ENCODE measurements at places on chromosomes 11 and 22. TPM values are rescaled to one million over a fixed set of nuclear protein-coding genes. Genes with fewer than 3 reads are reported as not detected.
A peak's percentile ranks its signal among the peaks of the same experiment; 100 is the strongest.

DNA sequence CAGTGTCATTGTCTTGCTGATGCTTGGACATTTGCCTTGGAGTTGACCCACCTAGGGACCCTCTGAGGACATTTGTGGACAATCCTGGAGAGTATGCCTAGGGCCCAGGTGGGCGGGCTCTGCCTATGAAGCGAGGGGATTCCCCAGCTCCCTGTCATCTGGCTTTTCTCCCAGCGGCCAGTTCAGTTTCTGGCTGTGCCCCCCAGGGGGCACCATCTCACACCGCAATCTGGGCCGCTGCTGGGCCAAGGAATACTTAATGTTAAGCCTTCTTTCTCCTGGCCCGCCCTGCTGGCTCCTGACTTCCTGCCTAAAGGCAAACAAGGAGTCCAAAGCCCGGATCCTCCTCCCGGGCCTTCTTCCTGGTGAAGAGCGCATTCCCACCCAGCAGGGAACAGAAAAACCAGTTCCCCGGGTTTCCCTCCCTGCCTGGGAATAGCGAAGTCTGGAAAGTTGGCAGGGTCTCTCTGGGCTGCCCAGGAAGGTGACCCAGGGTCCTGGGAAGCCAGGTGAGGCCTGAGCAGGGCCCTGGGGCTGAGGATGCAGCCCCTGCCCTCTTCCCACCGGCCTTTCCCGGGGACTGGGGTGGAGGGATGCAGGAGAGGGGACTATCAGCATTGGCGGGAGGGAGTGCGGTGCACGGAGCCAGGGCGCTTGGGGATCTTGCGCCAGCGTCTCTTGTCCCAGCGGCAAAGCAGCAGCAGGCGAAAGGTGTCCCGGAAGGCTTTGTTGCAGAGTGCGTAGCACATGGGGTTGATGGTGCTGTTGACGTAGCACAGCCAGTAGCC lies 11.9 kb downstream of the CHRM1 start:
- peak; percentile 70 for DNase-seq

DNA sequence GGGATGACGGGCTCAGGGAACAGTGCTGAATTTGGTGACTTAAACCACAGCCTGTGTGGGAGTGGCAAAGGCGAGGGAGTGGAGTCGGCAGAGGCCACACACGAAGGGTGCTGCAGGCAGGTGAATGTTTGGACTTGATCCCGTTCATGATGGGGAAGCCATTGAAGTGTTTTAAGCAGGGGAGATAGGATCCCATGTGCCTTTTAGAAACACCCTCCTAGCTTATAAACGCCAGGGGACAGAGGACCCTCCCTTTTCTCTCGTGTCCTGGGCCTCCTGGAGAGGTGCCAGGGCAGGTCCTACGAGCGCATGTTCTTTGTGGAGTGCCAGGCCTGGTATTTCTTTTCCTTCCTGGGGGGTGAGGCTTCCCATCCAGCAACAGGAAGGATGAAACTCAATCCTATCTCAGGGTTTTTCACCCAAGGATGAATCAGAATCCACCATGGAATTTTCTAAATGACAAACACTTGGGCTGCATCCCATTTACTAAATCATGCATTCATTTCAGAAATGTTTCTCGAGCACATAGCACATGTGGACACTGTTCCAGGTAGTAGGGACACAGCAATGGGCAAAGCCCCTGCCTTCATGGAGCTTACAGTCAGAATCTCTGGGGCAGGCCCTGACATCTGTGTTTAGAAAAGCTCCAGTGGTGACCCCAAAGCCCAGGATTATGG lies 59.6 kb downstream of the CHRDL2 start:
- DNase-seq: no peak

DNA sequence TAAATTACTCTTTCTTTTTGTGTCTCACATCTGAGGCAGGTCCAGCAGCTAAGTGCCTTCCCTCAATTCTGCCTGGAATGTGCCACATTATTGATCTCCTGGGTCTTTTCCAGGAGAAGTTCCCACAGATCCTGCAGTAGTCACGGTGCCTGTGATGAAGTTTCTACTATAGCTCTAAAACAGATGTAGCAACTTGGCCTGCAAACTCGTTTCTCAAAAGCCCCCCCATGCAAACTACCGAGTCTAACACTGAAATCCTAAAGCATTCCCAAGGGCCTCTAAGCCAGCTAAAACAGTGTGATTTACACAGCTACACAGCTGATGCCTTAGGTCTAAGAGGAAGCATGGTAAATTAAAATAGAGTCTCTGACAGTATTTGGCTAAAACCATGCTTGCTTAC lies 54.3 kb downstream of the DDI1 start:
- DNase-seq: no peak

- DNase-seq: no peak
Observed at GRCh38 chr11:65389294-65389980, 3.0 kb downstream of the FRMD8 start.

- DNase-seq: no peak
Observed at GRCh38 chr22:32632512-32633315, 158.1 kb downstream of the FBXO7 start.

- no peak for DNase-seq
Observed at GRCh38 chr22:49340406-49340805, 487.3 kb downstream of the BRD1 start.

DNA sequence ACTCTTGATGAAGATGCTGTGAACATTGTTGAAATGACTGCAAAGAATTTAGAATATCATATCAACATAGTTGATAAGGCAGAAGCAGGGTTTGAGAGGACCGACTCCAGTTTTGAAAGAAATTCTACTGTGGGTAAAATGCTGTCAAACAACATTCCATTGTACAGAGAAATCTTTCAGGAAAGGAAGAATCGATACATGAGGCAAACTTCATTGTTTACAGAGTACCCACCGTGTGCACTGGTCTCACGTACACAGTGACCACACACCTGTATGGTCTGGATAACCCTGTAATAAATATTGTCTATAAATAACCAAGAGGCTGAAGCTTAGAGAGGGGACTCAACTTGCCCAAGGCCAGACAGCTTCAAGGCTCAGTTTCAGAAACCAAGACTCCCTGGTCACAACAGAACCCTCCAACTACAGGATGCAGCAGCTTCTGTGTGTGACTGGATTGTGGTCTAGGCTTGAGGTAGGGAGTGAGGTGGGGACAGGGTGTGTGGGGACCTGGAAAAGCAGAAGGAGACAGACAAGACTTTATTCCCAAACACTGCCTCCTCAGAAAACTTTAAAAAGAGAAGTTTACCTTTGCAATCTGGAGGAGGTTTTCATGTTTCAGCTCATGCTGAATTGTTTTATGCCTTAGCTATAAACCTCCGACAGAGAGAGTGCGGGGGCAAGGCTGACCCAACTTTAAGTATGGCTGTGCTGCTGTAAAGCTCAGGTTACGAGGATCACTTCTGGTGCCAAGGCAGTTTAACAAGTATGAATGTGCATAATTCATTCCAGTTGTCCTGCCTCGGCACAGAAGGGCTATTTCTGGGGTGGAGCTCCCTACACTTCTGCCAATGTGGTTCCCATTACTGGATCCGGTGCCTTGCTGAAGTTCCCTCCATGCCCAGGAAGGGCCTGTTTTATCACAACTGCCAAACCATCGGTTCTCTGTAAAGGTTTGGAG lies 372.6 kb upstream of the NARS2 start:
- no peak for DNase-seq

- no peak for DNase-seq
Observed at GRCh38 chr11:67113231-67113721, 5.8 kb upstream of the KDM2A start.

DNA sequence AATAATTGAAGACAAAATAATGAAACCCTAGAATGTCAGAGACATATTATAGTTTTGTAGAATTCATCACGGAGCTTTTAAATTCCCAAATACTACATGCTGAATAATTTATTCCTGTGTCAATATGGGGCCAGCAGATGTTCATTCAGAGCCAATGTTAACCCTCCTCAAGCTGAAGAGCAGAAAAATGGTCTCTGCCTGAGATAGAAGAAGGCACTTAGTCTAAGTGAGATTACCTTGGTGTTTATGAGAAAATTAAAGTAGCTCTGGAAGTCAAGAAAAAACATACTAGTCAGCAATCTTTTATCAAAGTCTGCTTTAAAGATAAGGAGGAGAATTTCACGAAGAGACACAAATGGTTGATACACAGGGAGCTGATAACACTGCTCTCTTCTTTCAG lies 328.2 kb downstream of the TTC28 start:
- DNase-seq: no peak

- DNase-seq: no peak
Observed at GRCh38 chr22:28574159-28574788, 105.4 kb downstream of the TTC28 start.

DNA sequence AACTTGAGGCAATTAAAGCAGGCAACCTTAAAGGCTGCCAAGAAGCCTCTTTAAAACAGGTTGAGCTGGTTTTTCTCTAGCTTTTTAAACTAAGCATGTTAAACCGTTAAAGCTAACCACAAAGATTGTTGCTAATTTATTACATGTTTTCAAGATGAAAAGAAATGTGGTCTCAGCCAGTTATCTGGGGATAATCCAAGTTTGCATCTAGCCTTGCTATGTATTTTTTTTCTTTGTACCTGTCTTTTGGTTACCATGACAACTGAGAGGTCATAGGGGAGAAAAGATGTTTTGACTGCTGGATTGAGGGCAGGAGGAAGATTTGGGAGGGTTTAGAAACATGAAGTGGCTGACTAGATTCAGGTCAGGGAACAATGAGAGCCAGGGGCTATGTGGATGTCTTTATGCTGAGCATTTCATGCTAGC lies 19.2 kb upstream of the PGM2L1 start:
- DNase-seq: no peak

DNA sequence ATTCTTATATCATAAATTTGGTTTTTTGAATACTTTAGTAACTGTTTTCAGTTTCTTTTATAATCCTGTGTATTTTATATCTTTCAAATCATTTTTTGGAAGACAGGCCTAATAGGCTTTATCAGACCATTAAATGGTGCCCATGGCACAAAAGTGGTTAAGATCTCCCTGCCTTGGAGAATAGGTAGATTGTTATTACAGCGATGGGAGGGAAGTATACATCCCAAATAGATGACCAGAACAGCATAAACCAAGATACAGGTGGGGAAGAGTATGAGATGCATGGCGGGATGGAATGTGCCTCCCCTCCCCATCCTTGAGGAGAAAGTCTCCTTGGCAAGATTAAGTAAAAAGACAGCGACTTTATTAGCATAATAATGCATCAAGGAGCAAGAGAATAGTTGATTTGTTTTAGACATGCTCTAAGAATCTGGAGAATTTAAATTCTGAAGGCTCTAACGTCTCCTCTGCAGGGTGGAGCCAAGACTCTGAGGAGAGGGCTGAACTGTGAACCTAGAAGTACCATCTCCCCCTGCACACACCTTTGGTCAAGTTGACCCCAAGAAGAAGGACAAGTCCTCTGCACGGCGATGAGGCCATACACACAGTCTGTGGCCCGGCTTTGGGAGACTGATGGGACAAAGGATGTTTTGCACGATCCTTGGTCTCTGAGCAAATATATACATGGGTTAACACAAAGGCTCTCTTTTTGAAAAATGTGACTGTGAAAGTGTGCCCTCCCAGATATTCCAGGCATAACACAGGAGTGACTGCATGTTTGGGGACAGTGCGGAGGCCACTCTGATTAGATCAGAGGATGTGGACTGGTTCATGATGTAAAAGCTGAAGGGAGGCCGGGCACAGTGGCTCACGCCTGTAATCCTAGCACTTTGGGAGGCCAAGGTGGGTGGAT lies 61.1 kb upstream of the SLC35C1 start:
- no peak for DNase-seq

DNA sequence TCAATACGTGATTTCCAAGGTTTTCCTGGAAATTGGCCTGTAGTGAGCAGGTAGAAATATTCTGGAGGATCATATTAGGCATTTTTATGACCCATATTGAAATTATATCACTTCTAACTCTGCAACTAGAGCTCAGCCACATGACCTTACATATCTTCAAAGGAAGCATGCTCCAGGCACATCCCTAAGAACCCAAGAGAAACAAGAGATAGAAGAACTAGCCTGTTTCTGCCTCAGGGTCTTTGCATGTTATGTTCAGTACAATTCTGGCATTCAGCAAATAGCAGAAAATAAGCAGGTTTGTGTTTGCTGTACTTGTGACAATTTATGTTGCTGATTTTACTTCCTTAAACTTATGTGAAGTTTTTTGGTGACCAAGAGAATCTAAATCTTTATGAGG lies 663.7 kb upstream of the ANO5 start:
- DNase-seq: no peak

- no peak for DNase-seq
Observed at GRCh38 chr11:85725510-85726258, 39.7 kb upstream of the CCDC89 start.

GRCh38 chr11:117976445-117976844 lies 9.7 kb upstream of the IL10RA start:
- DNase-seq: no peak

DNA sequence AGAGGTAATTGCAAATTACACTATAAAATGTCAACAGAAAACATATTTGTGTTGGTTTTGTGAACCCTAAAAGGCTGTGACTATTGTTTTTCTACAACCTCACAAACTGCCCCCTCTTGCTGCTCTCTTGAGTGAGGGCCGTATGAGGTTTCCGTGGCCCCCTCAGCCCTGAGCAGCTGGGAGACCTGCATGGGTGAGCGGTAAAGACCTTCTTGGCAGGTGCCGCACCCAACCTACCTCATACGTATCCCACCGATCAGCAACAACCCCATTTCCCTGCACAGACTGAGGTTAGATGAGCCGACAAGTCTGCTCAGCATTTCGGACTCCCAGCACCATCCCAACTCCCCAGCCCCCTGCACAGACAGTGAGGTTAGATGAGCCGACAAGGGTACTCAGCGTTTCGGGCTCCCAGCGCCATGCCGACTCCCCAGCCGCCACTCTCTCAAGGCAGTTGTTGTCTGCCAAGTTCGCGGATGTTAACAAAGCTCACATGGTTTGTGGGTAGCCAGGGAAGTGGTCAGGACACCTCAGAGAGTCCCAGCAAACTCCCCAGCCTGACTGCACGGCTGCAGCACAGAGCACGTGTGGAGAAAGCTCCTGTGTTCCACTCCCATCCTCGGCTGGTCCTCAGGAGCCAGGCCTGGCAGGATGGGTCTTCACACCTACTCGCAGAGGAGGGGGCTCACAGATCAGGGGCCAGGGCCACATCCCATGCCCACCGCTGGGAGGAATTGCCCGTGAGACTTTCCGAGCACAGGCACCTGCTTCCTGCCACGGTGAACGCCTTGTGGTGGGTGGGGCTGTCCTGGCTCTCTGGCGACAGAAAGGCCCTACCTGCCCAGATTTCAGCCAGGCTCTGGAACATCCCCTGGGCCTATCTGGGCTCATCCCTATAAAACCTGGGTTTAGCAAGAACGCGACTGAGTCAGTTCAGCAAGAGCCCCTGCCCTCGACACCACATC lies 502.9 kb downstream of the BRD1 start:
- DNase-seq: no peak

DNA sequence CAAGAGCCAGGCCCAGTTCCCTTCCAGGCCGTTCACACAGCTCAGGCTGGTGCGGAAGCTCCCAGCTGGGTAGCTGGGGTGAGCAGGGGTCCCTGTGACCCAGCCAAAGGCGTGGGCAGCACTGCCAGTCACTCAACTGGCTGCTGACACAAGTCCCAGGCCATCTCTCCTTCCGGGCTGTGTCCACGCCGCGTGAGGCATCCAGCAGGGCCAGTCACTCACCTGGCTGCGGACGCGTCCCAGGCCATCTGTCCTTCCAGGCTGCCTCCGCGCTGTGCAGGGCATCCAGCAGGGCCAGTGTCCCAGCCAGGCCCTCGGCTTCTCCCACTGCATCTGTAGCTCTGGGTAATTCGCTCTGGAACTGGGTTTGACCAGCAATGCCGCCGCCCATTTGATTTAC lies 184.2 kb downstream of the BRD1 start:
- DNase-seq: no peak

The FCHSD2 gene
- polyA plus RNA-seq: 9.0 TPM

The KCNQ1OT1 gene
- 0.50 TPM for polyA plus RNA-seq

The IGSF22 gene
- polyA plus RNA-seq: not detected

The MIOX gene
- not detected for polyA plus RNA-seq

The KMT5B gene
- 16.3 TPM for polyA plus RNA-seq

The F2 gene
- polyA plus RNA-seq: not detected

The ZNF214 gene
- polyA plus RNA-seq: not detected

Measured in K562 (cell line).